ENCODE measurements at places on chromosomes 12 and 14. TPM values are rescaled to one million over a fixed set of nuclear protein-coding genes. Genes with fewer than 3 reads are reported as not detected.

DNA sequence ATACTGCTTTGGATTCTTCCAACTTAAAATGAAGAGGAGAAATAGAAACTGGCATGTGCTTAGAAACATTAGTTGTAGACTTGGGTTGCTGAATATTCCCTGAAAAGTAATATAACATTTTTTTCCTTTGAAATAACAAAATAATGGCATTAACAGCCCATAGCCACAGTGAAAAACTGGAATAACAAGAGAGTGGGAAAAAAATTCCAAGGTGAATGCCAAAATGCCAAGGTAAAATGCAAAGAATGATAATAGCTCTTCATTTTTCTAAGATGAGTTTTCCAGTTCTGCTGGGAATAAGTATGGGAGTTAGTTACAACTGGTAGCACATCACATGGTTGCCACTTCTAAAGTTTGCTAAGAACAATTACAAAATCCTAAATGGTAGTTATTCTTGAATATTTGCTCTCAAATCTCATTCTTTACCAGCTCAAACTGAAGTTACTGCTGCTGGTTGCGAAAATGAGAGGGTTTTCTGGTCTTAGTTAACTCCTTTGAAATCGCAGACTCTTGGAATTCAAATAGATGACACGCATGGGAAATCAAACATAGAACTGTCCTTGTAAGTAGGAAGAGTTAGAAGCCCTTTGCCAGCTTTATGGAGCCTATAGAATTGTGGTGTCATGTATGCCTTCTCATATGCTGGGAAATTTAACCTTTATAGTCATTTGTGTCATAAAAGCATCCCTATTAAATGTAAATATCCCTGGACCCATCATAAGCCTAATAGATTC is 165.0 kb upstream of the DCN start:
- no peak overlapping the region for H3K4me3 ChIP-seq
- H3K4me1 ChIP-seq = no peaks in the 10 kb centered on the region
- no peak overlapping the region for H3K27ac ChIP-seq
- no peaks in the 10 kb centered on the region for H3K36me3 ChIP-seq
- H3K27me3 ChIP-seq = no peaks in the 10 kb centered on the region
- DNase-seq = no peak

DNA sequence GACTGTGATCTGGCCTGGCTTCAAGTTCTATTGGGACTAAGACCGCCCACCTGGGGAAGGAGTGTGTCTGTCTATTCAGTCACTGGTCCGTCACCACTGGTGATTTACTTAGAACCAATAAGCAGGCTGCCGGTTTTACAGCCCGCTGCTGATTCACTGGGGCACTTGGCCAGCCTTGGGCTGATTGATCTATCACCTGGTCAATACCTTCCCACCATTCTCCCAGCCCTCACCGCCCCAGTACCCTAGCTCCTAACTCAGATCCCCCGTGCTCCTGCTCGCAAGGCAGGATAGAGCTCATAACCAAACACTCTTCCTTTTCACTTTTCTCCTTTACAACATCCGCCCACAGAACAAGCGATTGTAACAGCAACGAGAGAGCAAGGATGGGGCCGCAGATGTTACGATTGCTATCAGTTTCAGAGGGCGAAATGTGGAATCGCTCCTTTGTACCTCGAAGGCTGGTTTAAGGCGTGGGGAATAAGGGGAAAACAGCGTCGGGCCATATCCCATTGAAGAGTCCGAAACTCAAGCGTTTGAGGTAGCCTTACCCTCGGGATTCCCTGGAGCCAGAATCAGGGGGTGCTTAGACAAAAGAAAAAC is 672 bp downstream of the RDH11 start:
- DNase-seq = peak; percentile 74
- H3K27ac ChIP-seq = peak overlapping the region; percentile 59
- H3K4me3 ChIP-seq = peak overlapping the region; percentile 68
- no peaks in the 10 kb centered on the region for H3K27me3 ChIP-seq
- H3K36me3 ChIP-seq = peaks cover 31% of the 10 kb centered on the region

DNA sequence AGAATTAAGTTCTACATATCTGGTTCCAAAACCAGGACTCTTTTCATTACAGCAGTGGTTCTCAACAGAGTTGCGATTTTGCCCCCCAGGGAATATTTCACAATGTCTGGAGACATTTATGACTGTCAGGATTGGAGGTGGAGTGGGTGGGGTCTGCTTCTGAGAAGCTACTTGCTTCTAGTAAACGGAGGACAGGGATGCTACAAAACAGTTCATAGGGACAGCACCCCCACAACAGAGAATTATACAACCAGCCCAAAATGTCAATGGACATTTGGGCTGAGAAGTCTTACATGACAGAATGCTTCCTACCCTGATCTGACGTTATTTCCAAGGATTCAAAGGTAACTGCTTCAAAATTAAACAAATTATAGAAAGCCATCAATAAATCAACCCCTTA is 739 bp upstream of the SPATA7 start:
- no peaks in the 10 kb centered on the region for H3K4me1 ChIP-seq
- H3K27me3 ChIP-seq = no peaks in the 10 kb centered on the region
- no peaks in the 10 kb centered on the region for H3K36me3 ChIP-seq
- H3K27ac ChIP-seq = no peak overlapping the region
- peak overlapping the region; percentile 71 for H3K4me3 ChIP-seq
- no peak for DNase-seq

- peak within 1 kb of the TSS; percentile 49 for H3K27ac ChIP-seq
- H3K36me3 ChIP-seq = peaks cover 3% of the 10 kb centered on the region
- peak; percentile 92 for DNase-seq
- no peaks in the 10 kb centered on the region for H3K27me3 ChIP-seq
- peak within 1 kb of the TSS; percentile 74 for H3K4me3 ChIP-seq
These were observed at the start of gene CCDC77 for GRCh38 chr12:401235-402028. CCDC77 (plus strand) TSS chr12:401644; CDS start chr12:409384, 7,740 bp downstream.

DNA sequence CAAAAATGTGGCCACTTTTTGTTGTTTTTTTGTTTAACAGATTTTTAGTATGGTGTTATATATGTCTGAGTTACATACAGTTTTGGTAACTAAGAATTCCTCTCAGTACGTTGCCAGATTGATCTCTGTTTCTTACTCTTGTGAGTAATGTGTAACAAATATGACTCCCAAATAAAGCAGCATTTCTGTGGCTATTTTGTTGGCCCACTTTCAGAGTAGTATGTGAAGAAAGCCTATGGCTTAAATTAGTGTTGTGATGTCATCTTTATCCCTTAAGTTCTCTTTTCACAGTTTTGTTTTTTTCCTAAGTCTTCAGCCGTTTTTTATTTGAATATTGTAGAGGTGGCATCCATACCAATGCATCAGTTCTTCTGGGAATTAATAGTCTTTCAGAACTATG is 10.7 kb downstream of the PCNX4 start:
- H3K27ac ChIP-seq = no peak overlapping the region
- H3K27me3 ChIP-seq = no peaks in the 10 kb centered on the region
- H3K4me1 ChIP-seq = no peaks in the 10 kb centered on the region

DNA sequence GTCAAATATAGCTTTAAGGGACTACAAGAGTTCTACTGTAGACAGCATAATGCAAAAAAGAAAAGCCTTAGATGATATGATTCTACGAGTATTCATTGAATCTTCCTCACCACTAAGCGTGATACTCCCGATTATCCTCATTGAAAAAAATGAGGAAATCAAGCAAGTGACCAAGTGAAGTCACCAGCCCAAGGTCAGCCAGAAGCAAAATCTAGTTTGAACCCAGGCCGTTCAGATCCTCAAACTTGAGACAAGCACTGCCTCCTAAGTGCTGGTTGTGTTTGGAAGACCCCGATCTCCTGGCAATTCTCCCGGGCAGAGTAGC is 845 bp downstream of the GIT2 start:
- H3K27ac ChIP-seq = peak overlapping the region; percentile 99
- H3K4me1 ChIP-seq = peaks cover 27% of the 10 kb centered on the region
- H3K4me3 ChIP-seq = peak overlapping the region; percentile 80
- DNase-seq = no peak

DNA sequence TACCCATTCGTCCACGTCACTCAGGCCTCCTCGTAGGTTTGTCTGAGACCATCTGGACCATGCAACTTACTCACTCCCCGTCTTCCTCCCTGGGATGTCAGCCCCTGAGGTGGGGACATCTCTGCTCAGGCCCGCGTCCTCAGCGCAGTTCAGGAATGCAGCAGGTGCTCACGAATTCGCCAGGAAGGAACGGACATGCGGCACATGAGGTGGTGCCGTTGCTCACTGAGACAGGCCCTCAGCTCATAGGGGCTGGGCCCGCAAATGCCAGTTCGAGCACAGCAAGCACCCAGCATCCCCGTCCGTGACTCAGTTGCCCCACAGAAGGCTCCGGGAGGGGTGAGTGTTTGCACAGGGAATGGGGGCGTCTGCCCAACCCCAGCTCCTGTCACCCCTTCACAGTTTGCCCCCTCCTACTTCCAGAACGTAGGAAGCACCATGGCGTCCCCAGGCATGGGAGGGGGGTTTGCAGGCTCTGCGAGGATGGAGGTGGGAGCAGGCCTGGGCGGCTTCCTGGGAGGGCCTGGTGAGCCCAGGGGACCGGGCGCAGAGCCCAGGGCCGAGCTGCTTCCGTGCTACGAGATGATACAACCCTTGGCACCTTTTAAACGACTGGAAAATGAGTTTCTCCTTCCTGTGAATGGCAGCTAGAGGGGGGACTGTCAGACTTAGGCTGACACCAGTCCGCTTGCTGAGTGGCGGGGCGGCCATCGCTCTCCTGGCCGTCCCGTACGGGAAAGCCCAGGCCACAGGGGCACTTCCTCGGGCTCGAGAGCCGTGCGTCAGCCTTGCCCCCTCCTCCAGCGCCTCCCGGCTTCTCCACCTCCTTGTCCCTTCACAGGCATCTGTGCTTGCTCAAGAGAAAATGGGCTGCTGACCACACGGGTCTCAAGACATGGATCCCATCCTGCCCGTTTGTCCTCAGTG is 6.9 kb downstream of the GALNT9 start:
- H3K4me3 ChIP-seq = no peak overlapping the region
- no peaks in the 10 kb centered on the region for H3K4me1 ChIP-seq
- no peaks in the 10 kb centered on the region for H3K27me3 ChIP-seq
- H3K27ac ChIP-seq = no peak overlapping the region

DNA sequence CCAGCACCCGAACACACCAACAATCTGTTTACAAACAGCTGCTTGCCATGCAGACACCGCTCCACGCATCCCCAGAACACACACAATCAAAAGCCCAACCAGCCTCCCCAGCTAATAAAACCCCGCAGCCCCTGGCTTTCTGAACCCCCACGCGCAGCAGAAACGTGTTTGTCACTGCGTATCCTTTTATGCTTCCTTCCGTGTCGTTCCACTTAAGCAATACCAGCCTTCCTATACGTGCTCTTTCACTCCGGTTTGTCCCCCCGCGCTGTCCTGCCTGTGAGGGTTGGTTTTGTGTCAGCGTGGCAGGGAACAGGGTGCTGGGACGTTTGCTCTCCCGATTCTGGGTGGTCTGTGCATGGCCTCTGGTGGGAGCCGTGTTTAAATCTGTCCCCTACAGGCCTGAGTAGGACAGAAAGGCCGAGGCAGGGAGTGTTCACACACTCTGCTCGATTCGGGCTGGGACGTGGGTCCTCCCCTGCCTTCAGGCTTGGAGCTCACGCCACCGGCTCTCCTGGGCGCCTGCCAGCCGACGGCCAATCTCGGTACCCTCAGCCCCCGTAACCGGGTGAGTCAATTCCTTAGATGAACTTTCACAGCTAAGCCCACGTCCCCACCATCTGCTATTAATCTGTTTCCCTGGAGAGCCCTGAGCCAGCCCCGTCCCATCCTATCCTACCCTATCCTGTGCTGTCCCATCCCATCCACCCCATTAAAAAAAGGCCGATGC is 60.0 kb downstream of the NOC4L start:
- H3K27ac ChIP-seq = no peak overlapping the region
- no peaks in the 10 kb centered on the region for H3K4me1 ChIP-seq
- DNase-seq = no peak
- H3K27me3 ChIP-seq = no peaks in the 10 kb centered on the region
- no peak overlapping the region for H3K4me3 ChIP-seq
- no peaks in the 10 kb centered on the region for H3K36me3 ChIP-seq

DNA sequence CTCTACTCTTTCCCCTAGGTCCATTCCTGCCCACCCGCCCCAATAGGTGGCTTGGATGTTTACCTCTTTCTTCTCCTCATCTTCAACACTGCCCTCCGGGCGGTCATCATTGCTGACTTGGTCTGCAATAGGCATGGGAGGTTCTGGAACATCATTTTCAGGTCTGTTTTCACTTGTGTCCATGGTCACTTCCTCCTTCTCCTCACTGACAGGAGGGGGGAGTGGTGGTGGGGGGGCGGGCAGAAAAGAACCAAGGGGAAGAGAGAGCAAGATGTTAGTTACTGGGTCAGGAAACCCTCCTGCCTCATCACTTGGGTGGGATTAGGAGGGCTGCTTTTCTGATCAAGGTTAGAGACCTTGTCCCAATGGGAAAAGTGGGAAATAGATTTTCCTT is 12.1 kb upstream of the CDH24 start:
- H3K27ac ChIP-seq = no peak overlapping the region
- no peak overlapping the region for H3K4me3 ChIP-seq
- H3K27me3 ChIP-seq = no peaks in the 10 kb centered on the region
- DNase-seq = no peak
- peaks cover 15% of the 10 kb centered on the region for H3K4me1 ChIP-seq
- H3K36me3 ChIP-seq = peaks cover 52% of the 10 kb centered on the region

- H3K4me1 ChIP-seq = no peaks in the 10 kb centered on the region
- no peak overlapping the region for H3K4me3 ChIP-seq
These were observed 414.8 kb downstream of the RMST start for GRCh38 chr12:97877404-97877803.

- no peak for DNase-seq
- H3K27ac ChIP-seq = no peak overlapping the region
- no peaks in the 10 kb centered on the region for H3K4me1 ChIP-seq
- no peak overlapping the region for H3K4me3 ChIP-seq
- no peaks in the 10 kb centered on the region for H3K27me3 ChIP-seq
These were observed 13.6 kb upstream of the PAX9 start for GRCh38 chr14:36647824-36648753.

DNA sequence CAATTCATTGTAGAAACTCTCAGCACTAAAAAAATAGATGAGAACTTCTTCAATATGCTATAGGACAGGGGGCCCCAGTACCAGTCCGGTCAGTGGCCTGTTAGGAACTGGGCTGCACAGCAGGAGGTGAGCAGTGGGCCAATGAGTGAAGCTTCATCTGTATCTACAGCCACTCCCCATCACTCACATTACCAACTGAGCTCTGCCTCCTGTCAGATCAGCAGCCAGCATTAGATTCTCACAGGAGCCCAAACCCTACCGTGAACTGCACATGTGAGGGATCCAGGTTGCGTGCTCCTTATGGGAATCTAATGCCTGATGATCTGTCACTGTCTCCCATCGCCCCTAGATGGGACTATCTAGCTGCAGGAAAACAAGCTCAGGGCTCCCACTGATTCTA is 15.7 kb upstream of the ANO2 start:
- no peak overlapping the region for H3K4me3 ChIP-seq
- no peaks in the 10 kb centered on the region for H3K27me3 ChIP-seq
- no peak for DNase-seq
- no peak overlapping the region for H3K27ac ChIP-seq

- H3K4me3 ChIP-seq = no peak overlapping the region
- no peaks in the 10 kb centered on the region for H3K27me3 ChIP-seq
These were observed 478.9 kb downstream of the BCAT1 start for GRCh38 chr12:24470050-24470449.

- no peaks in the 10 kb centered on the region for H3K36me3 ChIP-seq
- H3K4me1 ChIP-seq = no peaks in the 10 kb centered on the region
- DNase-seq = peak; percentile 4
- H3K4me3 ChIP-seq = no peak overlapping the region
- no peaks in the 10 kb centered on the region for H3K27me3 ChIP-seq
- no peak overlapping the region for H3K27ac ChIP-seq
These were observed 2.5 kb downstream of the CD163 start for GRCh38 chr12:7501031-7501588.

TAS2R46 gene
- total RNA-seq = 2.3 TPM

CCDC184 gene
- 5.1 TPM for total RNA-seq

KRT3 gene
- not detected for total RNA-seq

DHH gene
- total RNA-seq = 0.13 TPM

SLC25A21 gene
- 1.0 TPM for total RNA-seq

DNAAF2 gene
- 20.6 TPM for total RNA-seq

TEX22 gene
- 0.06 TPM for total RNA-seq

PTPN21 gene
- 12.6 TPM for total RNA-seq
